ENCODE measurements at places on chromosomes 4 and X. TPM values are rescaled to one million over a fixed set of nuclear protein-coding genes. Genes with fewer than 3 reads are reported as not detected.

The ZNF41 gene
- 12.1 TPM for total RNA-seq

The SLC9B2 gene
- 9.4 TPM for total RNA-seq

The RPL36A gene
- 495 TPM for total RNA-seq

The GLRA2 gene
- total RNA-seq: not detected

The FAM47A gene
- total RNA-seq: not detected

- no peak for DNase-seq
Measured at GRCh38 chr4:45215976-45216542, 489.7 kb upstream of the GNPDA2 start.

DNA sequence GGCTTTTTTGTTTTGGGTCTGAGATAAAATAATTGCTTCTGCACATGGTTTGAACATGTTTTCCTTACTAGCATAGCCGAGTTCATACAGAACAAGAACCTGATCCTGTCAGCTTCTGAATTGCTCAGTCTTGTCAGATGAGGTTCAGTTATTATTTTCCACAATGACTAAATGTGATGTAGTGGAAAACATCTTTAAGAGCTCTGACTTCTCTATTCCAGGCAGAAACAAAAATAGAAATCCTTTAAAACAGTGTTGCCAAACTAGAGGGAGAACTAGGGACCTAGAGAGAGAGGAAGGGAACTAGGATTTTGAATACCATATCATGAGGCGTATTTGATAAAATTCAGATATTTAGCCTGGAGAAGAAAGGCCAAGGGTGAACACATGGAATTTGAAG lies 2.0 kb downstream of the ATP6AP2 start:
- no peak for DNase-seq

GRCh38 chrX:71143508-71143907 lies 1.1 kb upstream of the NLGN3 start:
- peak; percentile 63 for DNase-seq

- DNase-seq: no peak
Measured at GRCh38 chr4:112075906-112076305, 69.3 kb upstream of the FAM241A start.

DNA sequence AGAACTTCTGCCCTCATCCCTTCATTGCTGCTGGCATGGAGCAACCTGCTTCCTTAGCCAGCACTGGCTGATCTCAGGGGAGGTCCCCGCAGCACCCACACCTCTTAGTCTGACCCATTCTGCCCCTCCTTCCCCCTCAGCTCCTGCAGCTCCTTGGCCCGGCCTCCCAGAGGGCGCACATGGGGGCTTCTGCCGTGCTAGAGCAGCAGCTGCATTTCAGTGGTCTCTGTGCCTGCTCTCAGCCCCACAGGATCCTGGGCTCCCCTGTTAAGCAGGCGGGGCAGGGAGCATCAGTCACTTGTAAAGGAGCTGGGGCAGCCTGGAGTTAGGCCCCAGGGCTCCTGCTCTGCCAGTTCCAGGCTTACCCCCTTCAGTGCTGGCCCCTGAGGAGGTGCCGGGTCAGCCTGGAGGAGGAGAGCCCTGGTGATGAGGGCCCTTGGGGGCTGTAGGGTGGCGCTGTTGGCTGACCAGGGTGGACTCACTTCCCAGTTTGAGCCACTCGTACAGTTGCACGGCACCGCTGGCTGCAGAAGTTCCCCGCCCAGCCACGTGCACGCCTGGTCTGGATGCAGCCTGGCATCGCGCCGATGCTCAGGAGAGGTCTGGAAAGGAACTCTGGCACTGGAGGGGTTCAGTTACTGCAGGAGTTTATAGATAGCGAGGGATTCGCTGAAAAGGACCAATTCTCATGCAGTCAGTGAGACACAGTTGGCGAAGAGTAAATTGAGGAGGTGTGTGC lies 85.1 kb upstream of the PSAPL1 start:
- no peak for DNase-seq

DNA sequence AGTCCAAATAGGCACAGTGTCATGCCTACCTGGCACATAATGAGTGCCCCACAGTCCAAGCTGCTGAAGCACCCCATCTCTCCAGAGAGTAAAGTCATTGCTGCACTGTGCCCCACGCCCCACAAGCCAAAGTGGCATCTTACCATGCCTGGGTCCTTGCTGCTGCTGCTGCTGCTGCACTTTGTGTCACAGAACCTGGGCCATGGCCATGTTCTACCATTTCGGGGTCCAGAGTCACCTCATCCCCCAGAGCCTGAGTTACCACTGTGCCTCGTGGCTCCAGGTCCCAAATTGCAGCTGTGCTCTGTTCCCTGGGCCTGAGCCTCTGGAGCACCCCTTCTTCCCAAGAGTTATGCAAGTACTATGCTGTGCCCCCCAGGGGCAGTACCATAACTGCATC lies 40.5 kb downstream of the SLC10A7 start:
- DNase-seq: no peak

GRCh38 chrX:55787063-55787462 lies 69.5 kb downstream of the RRAGB start:
- no peak for DNase-seq

DNA sequence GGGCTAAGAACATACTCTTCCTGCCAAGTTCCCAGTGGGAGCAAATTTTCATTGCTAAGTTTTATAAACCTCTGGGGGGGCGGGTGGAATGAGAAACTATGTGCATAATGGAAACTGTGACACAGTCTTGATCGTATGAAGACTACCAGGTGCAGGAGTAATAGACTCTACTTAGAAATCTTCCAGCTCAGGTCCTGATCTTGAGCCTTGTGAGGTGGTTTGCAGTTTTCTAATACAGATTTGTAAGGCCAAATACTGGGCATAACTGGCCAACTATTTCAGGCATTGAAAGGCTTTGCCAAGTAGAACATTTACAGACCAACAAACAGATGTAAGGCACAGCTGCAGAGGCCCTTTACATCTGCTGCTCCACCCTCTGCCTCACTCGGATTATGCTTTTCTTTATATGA lies 89.7 kb upstream of the CBR4 start:
- DNase-seq: no peak

- DNase-seq: no peak
Measured at GRCh38 chrX:9282325-9282724, 182.5 kb upstream of the TBL1X start.

DNA sequence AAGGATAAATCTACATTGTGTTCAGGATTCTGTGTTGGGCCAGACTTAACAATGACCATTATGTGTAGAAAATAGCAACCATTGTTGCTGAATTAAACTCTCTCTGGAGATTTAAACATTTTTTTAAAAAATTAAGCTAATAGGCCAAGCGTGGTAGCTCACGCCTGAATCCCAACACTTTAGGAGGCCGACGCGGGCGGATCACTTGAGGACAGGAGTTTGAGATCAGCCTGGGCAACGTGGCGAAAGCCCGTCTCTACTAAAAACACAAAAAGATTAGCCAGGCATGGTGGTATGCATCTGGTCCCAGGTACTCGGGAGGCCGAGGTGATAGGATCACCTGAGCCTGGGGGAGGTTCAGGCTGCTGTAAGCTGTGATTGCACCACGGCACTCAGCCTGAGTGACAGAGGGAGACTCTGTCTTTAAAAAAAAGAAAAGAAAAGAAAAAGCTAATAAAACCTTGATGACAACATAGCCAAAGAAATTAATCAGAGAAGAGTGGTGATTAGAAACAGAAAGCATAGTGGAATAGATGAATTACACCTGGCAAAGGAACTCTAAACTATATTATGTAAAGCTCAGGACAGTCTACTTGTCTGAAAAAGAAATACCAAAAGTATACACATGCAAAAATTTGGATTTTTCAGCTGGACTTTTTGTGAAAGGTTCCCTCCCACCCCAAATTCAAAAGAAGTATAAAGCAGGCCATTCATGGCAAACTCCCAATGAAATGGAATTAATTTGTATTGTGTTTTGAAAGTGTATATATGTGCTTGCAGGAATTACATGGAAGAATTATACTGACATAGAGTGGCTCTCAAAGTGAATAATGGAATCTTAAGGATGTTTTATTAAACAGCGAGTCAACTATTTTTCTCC lies 21.9 kb downstream of the PLS3 start:
- no peak for DNase-seq

- no peak for DNase-seq
Measured at GRCh38 chr4:61079976-61080375, 120.2 kb upstream of the ADGRL3 start.

DNA sequence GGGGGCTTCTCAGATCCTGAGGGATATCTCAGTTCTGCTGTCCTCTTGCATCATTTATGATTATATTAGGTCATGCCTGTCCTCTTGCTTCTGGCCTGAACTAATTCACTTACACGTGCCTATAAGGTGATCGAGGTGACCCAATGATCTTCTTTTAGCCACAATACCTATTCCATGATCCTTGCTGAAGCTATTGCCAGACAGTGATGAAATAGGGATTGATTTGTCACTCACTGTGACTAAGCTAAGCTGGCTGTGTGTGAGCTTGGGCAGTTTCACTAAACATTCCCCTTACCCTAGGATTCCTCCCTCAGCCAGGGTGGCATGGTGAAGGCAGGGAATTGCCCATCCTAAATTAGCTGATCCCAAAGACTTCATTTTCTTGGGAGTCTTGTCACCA lies 19.0 kb downstream of the HADH start:
- DNase-seq: no peak
